ENCODE measurements at places on chromosomes 4 and X. TPM values are rescaled to one million over a fixed set of nuclear protein-coding genes. Genes with fewer than 3 reads are reported as not detected.
A peak's percentile ranks its signal among the peaks of the same experiment; 100 is the strongest.

The RASGEF1B gene
- 4.3 TPM for total RNA-seq

The ZNF711 gene
- total RNA-seq, result 1.7 TPM

The PAGE2B gene
- total RNA-seq, result not detected

The KDR gene
- 23.4 TPM for total RNA-seq

The GLRA3 gene
- not detected for total RNA-seq

GRCh38 chrX:15903186-15903681 is 48.6 kb upstream of the AP1S2 start:
- DNase-seq, result no peak

- DNase-seq, result no peak
These were observed 38.2 kb downstream of the TSPAN5 start for GRCh38 chr4:98620087-98620784.

GRCh38 chrX:71143508-71143907 is 1.1 kb upstream of the NLGN3 start:
- DNase-seq, result peak; percentile 29

DNA sequence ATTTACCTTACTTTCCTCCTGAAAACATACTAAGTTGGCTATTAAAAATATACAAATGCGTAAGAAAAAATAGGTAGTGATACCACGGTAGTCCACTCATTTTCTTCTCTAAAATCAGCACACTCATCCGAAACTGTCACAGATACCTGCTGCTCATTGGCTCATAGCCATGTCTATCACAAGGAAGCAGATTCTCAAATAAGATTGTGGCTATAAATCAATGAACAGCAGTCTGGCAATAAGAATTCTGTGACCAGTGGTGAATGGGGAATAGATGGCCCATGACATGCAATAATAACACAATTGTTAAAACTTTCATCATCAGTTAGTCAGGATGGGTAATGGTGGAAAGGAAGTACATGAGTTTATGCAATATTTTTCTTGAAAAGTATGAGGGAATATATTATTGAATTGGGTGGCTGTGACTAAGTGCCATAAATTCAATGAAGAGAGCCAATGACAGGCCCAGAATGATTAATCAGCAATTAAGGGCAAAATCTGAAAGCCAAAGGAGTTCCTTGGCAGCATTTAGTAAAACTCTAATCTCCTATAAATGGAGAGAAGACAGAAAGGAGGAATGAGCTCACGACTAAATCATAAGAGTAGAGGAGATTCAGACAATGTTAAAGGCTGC is 202.3 kb upstream of the NEIL3 start:
- no peak for DNase-seq

DNA sequence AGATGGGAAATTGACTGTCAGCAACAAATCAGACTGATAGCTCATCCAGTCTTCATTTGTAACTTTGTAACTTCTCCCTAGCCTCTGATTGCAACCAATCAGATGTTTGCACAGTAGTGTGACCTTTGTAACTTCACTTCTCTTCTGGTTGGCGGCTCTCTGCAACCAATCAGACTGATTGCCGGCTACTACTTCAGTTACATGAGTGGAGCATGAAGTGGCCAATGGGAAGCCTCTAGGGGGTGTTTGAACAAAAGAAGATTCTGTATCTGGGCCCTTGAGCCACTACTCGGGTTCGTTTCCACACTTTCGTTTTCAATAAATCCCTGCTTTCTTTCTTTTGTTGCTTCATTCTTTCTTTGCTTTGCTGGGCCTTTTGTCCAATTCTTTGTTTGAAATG is 1285.8 kb downstream of the TECRL start:
- no peak for DNase-seq

DNA sequence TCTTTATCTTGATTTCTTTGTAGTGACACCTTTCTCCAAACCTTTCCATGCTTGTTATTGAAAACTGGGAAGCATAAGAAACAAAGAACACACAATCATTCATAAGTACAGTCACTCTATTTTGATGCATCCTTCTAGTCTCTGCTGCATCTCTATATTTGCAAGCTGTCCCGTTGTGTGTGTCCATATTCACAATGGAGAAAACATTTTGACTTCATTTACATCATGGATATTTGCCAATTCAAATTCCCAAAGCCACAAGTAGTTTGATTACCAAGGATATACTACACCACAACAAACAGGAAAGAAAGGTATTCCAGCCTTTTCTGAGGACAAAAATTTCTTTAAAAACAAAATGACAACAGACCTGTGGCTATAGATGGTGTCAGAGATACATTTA is 673.8 kb downstream of the STIM2 start:
- DNase-seq, result no peak

DNA sequence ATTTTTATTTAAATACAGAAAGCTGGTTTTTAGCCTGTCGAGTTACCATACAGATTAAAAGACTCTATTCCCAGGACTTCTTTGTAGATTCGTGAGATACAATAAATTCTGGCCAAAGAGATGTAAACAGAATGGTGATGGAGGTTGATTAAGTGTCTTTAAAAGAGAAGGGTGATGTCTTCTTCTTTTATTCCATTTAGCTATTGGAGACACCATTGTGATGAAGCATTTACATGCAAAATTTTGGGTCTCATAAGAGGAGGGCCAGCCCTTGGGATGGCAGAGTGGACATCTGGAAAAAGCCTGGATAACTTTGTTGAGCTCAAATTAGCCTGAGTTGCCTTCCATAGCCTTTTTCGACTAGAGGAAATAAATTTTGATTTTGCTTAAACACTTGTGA is 21.6 kb upstream of the PCDH10 start:
- no peak for DNase-seq

- DNase-seq, result no peak
These were observed 29.4 kb downstream of the WDR13 start for GRCh38 chrX:48626401-48627298.

All from left ventricle myocardium inferior (tissue), 1 donor.